ENCODE measurements at places on chromosomes 2 and 18.
A peak's percentile ranks its signal among the peaks of the same experiment; 100 is the strongest.

GRCh38 chr2:107322416-107322815 lies 436.4 kb upstream of the ST6GAL2 start:
- no peak for DNase-seq

DNA sequence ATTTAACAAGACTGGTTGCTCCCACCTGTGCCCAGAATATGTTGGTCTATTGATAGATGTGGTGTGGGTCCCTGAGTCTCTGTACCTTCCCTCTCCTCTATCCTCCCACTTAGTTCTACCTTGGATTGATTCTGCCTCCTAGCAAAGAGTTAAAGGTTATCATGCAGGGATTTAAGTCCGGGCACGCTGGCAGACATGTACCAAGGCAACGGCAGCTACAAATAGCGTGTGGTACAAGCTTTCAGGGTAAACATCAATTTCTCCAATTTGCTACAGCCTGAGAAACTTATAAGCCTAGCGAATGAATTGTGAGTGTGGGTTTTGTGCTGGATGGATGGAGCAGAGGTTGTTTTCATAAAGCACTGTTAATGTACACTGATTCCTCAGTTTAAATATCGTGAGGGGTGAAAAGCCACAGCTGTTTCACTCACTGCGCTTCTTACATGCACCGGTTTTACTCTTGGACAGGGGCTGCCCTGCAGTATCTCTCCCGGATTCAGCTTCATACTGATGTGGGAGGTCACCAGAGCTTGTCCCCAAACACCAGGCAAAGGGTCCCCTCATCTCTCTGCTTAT lies 289.8 kb downstream of the ICOS start:
- DNase-seq = no peak

DNA sequence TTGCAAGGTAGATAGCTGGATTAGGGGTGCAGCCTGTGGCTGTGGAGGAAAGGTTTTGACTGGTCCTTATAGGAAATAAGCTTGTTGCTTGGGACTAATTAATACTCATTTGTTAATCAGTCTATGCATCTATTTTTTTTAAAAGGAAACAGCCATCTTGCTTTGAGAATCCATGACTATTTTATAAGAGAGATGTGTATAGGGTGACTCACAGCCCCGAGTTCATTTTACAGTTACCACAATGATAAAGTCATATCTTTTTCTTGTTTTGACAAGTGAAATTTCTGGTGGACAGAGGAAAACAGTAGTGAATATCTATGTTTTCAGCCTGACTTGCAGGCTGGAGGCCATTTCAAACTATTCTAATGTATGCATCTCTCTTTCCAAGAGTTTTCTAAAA lies 193.5 kb upstream of the CCDC68 start:
- no peak for DNase-seq

GRCh38 chr2:40244251-40244650 lies 207.6 kb downstream of the SLC8A1 start:
- no peak for DNase-seq

- DNase-seq = no peak
These were observed 27.3 kb downstream of the TIMM21 start for GRCh38 chr18:74175658-74176057.

DNA sequence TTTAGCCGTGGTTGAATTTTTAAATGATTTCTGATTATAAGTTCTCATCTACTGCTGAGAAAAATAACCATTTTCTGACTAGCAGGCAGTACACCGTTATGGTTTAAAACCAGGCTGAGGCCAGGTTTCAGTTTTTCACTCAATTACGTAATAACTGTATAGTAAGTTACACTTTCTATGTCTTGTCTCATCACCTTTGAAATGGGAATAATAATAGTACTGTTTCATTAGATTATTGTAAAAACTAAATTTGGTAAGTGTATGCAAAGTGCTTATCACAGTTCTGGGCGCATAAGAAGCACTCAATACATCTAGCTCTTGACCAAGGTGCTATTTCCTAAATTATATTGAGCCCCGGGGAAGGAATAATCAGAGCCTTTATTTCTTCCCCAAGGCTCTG lies 76.8 kb downstream of the LIMS1 start:
- no peak for DNase-seq

DNA sequence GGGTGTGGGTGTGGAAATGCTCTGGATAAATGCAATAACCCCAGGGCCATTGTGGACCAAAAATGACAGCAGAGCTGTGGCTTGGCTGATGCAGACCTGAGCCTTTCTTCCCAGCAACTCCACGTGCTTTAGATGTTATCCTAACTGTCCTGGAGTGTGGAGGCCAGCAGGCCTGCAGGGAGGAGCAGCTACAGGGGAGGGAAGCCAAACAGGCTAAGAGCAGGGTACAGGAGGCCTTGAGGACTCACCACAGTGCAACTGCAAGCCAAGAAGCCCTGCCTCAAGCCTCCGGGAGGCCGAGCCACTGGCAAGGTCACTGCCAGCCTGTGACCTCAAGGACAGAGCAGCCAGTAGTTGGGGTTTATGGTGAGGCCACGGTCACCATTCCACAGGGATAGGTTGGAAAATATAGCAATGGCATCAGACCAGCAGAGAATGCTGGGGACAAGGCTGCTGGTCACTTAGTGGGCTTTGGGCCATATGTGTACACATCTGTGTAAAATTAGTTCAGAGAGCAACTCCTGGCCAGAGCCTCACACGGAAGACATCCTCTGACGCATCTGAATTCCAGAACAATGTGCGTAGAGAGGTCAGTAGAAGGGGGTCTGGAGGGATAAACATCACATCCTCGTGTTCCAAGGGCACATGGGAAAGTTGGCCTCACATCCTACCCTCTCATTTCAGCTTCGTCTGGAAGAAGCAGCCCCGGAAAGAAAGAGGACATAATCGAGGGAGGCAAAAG lies 76.2 kb upstream of the UPP2 start:
- no peak for DNase-seq

GRCh38 chr18:26495287-26495686 lies 53.1 kb downstream of the KCTD1 start:
- no peak for DNase-seq

- no peak for DNase-seq
These were observed 34.7 kb downstream of the ACMSD start for GRCh38 chr2:134873152-134873551.

- no peak for DNase-seq
These were observed 56.3 kb downstream of the GREB1L start for GRCh38 chr18:21298351-21298750.

- no peak for DNase-seq
These were observed 210.2 kb downstream of the NCK2 start for GRCh38 chr2:105954891-105955290.

DNA sequence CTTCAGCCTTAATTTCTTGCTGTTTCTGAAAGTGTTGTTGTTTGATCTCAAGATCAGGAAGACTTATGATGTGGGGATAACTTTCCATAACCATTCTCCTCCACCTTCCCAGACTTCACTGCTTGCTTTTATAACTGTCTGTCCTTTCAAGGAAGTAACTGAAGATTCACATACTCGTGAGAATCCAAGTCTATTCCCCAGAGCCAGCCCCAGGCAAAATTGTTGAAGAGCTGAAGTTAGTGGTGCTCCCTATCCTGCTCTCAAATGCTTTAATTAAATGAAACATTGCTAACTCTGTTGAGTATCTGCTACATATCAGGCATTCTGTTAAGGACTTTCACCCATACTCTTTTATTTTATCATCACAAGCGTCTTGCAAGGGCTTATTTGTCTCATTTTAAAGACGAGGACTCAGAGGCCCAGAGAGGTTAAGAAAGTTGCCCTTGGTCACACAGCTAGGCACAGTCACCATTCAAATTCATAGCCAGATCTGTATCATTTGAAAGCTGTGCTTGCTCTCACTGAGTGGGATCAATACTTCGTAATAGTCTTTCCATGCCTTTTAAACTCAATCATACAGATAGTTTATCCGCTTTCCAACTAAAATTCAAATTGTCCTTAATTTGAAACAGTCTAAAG lies 189.8 kb upstream of the TCF4 start:
- DNase-seq = no peak

DNA sequence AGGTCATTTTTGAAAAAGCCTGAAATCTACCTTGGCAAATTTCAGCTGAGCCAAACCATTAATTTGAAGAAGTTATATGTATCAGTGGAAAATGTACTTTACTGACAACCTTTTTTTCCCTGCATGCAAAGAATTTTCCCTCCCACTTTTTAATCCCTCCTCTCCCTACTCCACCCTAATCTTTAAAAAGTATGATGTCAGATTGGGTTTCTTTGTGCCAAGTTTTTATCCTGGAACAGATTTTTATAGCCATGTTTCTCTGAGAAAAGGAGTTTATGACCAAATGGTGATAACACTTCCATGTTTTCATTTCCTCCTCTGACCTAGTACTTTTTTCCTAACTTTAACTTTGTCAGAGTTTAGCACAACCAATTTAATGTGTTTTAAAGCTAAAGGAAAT lies 250.3 kb upstream of the FOSL2 start:
- DNase-seq = no peak

- DNase-seq = no peak
These were observed 433.1 kb downstream of the NCKAP5 start for GRCh38 chr2:133135035-133135654.

DNA sequence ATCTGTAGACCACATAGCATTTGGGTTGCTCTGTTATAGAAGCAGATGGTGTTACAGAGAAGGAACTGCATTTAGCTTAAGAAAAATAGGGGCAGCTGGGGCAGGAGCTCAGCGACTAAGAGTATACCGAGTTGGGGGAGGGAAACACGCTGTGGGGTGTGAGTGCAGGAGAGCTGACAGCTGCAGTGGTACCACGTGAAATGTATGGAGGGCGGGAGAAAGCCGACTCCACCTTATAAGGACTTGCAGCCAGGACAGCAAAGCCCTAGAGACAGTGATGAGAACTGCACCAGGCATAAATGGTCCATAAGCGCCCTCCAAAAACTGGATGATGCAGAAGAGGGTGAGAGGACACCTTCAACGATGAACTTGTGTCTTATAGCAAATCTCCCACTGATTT lies 237.6 kb downstream of the PRKCE start:
- peak; percentile 5 for DNase-seq

- no peak for DNase-seq
These were observed 19.7 kb downstream of the CLUL1 start for GRCh38 chr18:616380-616995.

DNA sequence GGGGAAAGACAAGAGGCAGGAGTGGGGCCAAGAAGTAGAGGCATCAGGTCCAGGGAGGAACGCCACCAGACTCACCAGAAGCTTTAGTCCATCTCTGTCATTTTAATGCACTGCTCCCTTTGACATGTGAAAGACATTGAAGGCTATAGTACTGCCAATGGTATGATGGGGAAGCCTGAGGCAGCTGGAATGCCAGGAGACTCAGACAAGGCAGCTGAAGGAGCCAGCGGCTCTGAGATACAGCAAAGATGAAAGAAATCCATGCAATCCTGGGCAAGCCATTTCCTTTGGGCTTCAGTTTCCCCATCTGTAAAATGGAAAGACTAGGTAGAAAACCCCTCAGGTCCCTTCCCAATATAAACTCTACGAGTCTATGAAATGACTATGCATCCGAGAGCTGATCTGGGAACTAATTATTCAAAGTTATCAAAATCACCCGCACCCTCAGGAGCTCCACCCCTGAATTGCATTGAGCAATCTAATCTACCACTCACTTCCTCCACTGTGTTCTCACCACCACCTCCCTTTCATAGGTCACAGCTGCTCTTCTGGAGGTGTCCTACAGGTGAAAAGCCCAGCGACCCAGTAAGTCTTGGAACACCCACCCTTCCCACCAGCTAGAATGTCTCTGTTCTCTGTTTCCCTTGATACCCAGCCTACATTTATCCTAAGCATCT lies 3.1 kb downstream of the CXCR2 start:
- no peak for DNase-seq

- DNase-seq = no peak
These were observed 200.0 kb downstream of the PDE1A start for GRCh38 chr2:182226807-182227206.

- no peak for DNase-seq
These were observed 6.5 kb downstream of the PREPL start for GRCh38 chr2:44354761-44355160.

- no peak for DNase-seq
These were observed 48.2 kb upstream of the PPM1B start for GRCh38 chr2:44120428-44120827.

DNA sequence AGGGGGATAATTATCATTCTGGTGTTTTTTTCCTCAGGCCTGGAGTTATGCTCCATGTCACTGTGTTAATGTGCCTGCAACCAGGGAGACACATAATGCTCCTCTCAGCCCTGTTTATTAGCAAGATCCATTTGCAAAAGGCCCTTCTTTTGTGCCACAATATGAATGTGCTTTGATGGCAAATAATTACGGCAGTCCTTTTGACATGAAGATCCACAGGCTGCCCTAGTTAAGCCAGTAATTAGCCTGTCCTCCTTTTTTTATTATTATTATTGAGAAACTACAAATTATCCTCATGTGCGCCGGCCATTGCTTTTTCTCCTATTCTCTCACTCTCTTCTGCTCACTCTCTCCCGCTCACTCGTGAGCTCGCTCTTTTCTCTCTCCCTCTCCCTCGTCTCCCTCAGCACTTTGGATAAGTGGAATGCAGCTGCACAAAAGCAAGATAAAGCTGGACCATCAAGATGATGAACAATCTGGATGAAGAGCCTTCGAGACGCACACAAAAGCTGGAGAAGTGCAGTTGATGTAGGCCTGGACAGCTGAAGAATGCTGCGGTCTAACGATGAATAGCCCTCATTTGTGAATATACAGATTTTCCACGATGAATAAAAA lies 762.3 kb downstream of the BCL11A start:
- no peak for DNase-seq

DNA sequence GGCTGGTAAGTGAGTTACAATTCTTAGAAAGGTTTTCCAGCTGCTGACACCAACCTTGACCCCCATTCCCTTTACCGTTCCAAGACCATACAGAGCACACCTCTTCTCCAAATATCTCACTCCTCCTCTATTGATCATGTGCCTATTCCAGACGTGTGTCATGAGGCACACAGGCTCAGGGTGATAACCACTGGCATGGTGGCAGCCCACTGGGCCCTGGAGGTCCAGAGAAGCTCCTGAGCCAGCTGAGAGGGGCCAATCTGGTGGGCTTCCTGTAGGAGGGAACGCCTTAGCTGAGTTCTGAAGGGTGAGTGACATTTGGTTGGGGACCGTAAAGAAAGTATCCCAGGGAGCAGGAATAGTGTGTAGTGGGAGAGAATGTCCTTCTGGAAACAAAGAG lies 28.3 kb downstream of the ZAP70 start:
- no peak for DNase-seq

GRCh38 chr2:57141269-57141668 lies 905.3 kb upstream of the VRK2 start:
- DNase-seq = no peak

DNA sequence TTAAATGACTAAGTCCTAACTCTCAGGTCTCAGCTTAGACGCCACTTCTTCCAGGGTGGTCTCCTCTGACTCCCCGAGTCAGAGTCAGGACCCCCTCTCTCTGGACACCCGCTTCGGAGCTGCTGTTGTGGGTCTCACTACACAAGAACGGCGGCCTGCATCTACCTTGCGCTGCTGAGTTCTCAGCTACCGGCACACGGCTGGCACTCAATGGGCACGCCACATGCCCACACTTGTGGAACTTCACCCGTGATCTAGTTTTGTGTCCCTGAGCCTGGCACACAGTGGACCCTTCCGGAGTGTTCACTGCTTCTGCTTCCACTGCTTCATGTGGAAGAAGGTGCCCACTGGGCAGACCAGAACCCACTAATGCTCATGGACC lies 58.3 kb upstream of the ID2 start:
- DNase-seq = no peak

All from activated gamma-delta T cell treated with Interleukin-2 at 50 U/mL for 16 hours (primary cell).